Activated CD8-positive, alpha-beta memory T cell treated with anti-CD3 and anti-CD28 coated beads, Interleukin-2, amount 50 U/mL, for 4 hours (primary cell): ENCODE measurements at places on chromosomes 3 and 15.

DNA sequence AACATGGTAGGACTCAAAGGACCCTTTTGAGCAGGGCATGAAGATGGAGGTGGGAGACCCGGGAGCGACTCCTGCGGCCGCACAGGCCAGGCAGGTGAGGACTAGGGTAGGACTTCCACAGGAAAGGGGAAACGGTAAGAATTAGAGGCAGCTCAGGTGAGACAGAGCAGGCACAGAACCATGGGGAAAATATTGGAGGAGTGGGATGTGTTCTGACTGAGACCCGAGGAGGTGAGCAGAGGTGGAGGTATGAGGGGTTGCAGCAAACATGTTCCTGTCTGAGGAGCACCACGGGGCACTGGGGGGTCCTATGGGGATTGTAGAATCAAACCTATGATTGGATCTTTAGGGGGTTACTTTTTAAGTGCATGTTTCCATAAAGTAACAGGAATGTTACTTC is 1.4 kb upstream of the ISG20 start:
- no peak for DNase-seq

DNA sequence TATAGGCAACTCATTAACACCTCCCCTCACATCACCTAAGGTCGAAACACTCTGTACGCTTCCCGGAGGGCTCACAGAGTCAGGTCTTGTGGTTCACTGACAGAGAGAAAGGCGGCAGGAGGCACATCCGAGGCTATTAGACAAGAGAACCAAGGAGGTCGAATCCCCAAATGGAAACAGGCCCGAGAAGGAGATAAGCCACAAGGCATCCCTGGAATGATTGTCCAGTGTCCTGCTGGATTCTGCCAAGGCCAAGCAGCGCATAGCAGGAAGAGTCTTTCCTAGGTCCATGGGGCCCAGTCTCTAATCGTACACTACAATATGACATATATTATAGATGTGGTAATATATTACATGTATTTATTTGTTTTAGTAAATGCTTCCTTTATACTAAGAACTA is 58.5 kb downstream of the ANXA2 start:
- DNase-seq, result no peak

DNA sequence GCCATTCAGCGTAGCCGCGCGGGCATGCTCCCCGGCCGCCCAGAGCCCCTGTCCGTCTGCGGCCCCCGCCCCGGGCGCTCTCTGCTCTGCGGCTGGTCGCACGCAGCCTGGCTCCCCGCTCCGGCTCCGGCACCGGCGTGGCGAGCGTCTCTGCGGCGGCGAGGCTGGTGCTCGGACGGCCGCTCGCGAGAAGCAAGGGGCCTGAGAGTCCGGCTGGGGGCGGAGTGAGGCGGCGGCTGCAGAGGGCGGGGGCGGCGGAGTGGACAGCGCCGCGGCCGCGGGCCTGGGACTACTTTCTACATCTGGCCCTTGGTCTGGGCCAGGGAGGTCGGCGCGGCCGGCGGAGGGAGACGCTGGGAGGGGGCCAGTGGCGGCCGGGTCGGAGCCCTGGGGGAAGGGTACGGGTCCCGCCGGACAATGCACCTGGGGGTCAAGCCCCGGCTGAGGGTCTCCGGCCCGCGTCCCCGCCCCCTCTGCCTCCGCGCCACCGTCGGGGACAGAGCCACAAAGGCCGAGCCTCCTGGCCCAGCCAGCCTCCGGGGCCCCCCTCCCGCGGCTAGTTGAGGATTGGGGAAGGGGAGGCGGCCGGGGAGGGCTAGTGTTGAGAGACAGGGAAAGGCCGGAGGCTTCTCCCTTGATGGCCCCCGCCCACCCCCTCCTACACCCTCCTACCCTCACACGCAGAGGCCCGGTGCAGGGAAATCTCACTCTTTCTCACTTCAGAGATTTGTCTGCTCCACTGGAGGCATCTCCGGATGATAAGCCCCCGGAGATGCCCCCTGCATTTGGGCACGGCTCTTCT is at the start of gene PRTG:
Gene PRTG (minus strand): TSS at position 226 of the 802 bp plus-strand sequence. CDS start 221 bp downstream, at position 5.
- DNase-seq, result peak; percentile 14

GRCh38 chr3:5426094-5426883 is 238.8 kb downstream of the EDEM1 start:
- DNase-seq, result peak; percentile 51

DNA sequence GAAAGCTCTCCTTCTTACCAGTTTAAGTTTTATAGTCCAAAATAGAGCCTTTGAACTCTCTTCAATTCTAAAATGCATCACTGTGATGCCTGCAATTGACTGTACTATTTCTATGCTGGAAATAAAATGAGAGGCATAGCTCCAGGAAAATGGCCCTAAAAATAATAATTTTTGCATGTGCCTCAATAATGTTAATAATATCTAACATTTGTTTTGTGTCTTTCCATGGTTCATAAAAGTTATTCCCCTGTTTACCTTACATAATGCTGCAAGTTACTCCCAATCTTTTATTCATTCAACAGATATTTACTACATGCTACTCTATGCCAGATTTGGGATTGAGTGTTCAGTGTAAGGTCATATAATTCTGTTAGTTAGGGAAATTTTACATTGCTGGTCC is 574.0 kb downstream of the RBMS3 start:
- DNase-seq, result no peak

DNA sequence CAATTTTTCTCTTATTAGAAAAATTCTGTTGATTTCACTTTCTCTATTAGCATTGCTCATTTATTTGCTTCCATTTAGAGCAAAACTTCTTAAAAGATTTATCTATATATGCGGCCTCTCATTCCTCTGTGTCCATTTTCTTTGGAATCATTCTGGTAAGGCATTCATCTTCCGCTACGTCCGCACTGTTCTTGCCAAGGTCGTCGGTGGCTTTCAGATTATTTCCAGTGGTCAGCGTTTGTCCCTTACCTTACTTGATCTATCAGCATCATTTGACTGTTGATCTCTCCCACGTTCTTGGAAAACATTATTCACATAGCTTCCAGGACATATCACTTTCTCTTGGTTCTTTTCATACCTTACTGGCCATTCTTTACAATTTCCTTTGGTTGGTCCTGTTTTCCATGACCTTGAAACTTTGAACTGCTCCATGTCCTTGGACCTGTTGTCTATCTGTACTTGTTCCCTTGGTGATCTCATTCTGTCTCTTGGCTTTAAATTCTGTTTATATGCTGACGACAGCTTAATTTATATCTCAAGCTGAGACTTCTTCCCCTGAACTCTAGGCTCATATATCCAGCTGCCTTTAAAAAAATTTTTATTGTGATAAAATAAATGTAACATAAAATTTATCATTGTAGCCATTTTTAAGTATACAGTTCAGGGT is 54.5 kb downstream of the SLMAP start:
- DNase-seq, result no peak

DNA sequence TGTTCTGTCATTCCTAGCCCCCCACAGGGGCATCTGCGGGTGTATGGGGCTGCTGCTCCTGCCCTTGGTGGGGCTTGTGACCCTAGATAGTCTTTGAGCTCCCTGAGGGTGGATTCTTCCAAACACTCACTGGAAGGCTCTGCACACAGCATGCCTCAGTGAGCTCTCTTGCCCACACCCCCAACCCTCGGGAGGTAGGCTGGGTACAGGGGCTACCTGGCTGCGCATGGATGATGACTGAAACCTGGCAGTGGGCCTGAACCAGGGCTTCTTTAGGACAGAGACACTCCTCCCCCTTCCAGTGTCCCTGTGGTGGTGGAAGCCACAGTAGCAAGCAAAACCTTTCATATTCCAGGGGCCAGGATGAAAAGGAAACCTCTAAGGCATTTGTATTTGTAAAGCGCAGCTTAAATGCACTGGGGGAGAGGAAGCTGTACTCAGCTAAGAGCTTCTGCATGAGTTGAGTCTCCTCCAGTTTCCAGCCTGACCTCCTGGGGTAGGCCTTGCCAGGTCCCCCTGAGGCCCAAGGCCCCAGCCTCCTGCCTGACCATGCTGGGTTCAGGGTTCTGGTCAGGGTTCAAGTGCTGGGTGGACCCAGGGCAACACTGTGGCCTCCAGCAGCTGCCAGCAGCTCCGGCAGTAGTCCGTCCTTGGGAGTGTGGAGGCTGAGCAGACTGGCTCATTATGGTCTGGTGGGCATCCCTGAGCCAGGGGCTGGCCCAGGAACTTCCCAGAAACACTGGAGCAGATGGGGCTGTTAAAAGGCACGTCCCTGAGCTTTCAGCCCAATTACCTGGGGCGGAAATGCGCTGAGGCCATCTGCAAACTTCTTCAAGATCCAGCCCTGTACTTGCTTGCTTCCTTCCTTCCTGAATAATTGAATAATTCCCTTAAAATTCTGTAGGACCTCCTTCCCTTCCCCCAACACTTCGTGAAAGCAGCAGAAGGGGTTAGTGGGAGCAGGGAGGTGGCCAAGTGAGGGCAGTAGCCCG is 89.7 kb downstream of the HMG20A start:
- DNase-seq, result no peak

DNA sequence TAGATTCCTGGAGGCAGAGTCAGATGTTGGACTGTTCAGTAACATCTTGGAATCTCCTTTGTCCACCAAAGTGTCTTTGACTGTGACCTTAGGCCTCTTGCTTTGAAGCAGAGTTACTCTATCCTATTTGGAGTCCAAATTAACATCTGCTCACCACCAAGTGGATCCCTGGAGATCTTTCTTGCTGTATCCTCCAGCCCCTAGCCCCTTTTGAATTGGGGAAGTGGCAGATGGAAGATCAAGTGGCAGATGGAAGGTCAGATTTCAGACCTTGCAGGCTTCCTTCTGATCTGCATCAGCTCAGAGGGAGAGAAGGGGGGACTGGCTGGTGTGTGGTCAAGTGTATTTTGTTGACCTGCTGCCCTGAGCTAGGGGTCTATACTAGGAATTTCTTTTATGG is 125.0 kb upstream of the ROPN1 start:
- no peak for DNase-seq

GRCh38 chr3:102360183-102360860 is 74.5 kb upstream of the ZPLD1 start:
- DNase-seq, result no peak

- DNase-seq, result no peak
Observed at GRCh38 chr15:50095938-50096821, 22.9 kb downstream of the ATP8B4 start.

DNA sequence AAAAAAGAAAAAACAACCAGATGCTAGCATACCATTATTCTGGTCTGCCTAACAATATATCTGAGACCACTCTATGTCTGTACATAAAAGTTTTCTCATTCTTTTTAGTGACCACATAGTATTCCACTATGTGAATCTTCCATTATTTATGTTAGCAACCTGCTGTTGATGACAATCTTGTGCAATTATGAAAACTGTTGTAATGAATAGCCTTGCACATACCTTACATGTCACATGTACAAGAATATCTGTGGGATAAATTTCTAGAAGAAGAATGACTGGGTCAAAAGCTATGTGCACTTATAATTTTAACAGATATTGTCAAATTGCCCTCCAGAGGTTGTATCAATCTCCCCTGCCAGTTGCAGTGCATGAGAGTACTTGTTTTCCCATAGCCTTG is 62.5 kb downstream of the ARHGAP31 start:
- DNase-seq, result no peak

GRCh38 chr3:40191850-40192448 is 117.6 kb upstream of the EIF1B start:
- peak; percentile 60 for DNase-seq

DNA sequence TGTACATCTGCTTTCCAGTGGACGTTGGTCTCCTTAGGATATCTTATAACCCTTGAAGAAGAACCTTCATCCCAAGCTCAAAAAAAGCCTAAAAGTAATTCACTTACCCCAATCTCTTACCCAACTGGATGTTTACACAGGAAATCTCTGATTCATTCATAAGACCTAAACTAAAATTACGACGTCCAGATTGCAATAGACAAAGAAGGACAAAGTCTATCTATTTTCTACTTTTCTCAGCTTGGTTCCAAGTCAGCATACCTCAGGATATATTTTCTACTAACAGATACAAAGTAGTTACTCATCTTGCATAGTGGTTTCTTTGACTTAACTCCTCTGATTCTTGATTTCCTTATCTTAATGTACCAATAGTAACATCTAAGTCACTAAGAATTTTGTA is 669.9 kb downstream of the OTOL1 start:
- no peak for DNase-seq

DNA sequence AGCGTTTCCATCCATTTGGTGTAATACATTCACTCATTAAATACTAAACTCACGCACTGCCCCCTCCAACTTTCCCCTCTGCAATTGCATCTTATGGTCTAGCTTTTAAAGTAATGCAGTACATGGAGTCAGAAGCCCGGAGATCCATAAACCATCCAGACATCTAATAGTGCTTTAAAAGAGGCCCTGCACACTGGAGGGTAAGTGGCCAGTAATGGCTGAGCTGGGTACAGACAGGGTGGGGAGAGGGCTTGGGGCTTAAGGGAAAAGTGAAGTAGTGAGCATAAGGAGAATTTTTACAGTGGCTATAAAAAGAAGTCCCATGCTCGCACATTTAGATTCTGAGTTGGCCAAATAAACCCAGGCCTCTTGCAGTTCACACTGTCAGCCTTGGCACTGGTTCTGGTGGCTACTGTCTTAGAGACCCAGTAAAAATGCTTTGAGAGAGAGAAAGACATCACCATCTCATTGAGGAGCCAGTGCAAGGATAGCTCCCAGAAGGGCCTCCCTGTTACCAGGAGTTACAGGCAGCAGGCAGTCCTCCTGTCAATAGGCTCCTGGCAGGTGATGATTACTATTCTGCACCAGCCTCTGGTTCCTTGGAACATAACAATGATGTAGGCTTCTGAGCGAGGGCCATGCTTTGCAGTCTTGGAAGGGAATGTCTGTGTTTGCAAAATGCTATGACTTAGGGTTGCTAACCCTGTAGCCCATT is 112.6 kb upstream of the NEO1 start:
- DNase-seq, result no peak

DNA sequence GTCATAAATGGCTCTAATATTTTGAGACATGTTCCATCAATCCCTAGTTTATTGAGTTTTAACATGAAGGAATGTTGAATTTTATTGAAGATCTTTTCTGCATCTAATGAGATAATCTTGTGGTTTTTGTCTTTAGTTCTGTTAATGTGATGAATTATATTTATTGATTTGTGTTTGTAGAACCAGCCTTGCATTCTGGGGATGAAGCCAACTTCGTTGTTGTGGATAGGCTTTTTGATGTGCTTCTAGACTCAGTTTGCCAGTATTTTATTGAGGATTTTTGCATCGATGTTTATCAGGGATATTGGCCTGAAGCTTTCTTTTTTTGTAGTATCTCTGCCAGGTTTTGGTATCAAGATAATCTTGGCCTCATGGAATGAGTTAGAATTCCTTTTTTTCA is 72.0 kb upstream of the CD96 start:
- DNase-seq, result no peak

DNA sequence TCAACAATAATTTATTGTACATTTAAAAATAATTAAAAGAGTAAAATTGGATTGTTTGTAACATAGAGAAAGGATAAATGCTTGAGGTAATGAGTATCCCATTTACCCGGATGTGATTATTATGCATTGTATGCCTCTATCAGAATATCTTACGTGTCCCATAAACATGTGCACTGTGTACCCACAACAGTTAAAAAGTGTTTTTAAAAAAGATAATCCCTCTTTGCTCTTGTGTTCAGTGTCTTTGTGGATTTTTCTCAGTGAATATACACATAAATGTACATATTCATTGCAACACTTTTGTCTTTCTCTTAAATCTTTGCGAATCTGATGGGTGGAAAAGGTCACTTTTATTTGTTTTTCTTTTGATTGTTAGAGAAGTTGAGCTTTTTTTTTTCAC is 20.4 kb downstream of the YEATS2 start:
- DNase-seq, result no peak
